ENCODE measurements at places on chromosomes 13 and 19. TPM values are rescaled to one million over a fixed set of nuclear protein-coding genes. Genes with fewer than 3 reads are reported as not detected.

Gene KCNN4
- polyA plus RNA-seq, result 2.3 TPM

- DNase-seq, result no peak
Observed at GRCh38 chr13:113879017-113879416, 15.1 kb upstream of the GAS6 start.

- no peak for DNase-seq
Observed at GRCh38 chr19:20252613-20253012, 85.6 kb downstream of the ZNF486 start.

DNA sequence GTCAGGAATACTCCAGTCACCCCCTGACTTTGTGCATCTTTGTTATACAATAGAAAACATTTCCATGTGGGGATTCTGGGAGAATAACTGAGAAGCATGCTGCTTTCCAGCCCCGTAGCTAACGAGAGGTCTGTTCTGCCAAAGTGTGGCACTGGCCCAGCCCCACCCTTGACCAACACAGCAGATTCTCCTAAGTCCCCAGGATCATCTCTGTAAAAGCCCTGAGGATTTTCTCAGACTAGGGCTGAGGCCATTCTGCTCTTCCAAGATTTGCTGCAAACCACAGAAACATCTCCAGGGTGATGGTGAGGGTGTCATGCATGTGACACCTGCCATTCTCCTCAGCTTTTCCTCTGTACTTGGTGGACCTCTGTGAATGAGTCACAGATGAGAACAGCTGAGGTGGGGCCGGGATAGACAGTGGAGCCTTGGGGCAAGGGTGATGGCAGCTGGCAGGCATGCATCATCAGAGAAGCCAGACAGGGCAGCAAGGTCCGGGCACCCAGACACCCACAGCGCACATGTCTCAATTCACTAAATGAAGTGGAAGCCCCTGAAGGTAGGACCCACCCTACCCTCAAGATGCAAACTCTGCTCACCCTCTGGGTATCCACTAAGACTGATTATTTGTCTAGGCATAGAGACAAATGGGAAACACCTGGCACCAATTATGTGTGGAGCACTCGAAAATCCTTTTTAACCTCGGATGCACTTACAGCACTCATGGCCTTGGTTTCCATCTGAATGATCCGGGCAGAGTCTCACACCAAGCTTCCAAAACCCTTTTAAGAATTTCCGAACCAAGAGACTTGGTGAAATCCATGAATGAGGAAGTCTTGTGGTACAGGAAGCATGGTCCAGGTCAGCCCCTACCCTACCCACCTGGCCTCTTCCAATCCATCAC is 20.1 kb upstream of the DOCK9 start:
- no peak for DNase-seq

DNA sequence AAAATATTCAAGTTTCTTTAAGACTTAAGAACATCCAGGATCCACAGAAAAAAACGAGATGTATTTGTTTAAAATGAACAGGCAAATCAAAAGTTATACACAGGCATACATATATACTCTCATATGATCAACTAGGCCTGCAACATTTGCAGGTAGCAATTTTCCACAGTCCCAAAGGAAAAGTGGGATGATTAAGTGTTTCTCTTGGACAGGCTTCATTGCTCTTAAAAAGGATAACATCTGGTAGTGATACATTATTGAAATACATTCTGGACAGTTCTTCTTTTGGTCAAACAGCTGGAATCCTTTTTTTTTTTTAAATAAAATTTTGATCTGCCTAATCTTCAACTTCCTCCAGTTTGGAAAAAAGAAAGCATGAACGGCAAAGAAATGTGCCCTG is 114.8 kb upstream of the TDRD3 start:
- DNase-seq, result no peak

Gene ZNF98
- polyA plus RNA-seq, result 1.0 TPM

- DNase-seq, result no peak
Observed at GRCh38 chr19:49456326-49456725, 3.3 kb downstream of the ALDH16A1 start.

DNA sequence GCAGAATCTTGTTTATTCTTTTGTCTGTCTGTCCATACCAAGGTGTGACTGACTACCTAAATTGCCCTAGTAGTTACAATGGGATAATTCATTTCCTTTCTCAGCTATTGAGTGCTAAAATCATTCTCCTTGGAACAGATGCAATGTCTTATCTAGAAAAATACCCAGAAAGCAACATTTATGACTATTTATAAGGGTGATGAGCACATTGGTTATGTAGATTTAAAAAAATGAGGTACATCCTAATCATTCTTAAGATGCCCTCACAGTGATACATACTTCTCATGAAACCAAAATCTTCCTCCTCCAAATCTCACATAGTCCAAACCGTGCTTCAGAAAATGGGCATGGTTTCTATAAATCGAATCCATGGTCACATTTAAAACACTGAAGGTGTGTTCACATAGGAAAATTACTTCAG is 11.6 kb upstream of the UBE2L5 start:
- DNase-seq, result no peak

GRCh38 chr19:39823686-39824085 is 10.3 kb downstream of the DYRK1B start:
- DNase-seq, result no peak

Gene SLC8A2
- polyA plus RNA-seq, result 0.21 TPM

Gene MYO1F
- polyA plus RNA-seq, result 12.0 TPM

- no peak for DNase-seq
Observed at GRCh38 chr13:48783695-48784230, 130.0 kb downstream of the CYSLTR2 start.

Gene ZNF285
- 11.4 TPM for polyA plus RNA-seq

DNA sequence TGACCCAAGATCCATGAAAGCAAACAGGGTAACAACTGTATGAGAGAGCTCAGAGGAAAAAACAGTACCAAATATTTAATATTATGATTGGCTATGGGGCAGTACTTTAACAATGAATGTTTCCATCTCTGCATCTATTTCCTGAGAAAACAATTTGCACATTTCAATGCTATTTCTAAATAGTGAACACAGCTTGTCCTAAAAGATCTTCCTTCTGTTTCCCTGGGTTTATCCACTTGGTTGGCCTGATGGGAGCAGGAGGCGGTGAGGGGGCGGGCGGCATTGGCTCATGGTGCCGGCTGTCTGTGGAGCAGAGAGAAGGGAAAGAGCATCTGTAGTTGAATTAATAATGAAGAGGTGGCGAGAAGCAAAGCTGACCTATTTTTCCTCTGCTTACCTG is 291.4 kb downstream of the DCLK1 start:
- DNase-seq, result no peak

DNA sequence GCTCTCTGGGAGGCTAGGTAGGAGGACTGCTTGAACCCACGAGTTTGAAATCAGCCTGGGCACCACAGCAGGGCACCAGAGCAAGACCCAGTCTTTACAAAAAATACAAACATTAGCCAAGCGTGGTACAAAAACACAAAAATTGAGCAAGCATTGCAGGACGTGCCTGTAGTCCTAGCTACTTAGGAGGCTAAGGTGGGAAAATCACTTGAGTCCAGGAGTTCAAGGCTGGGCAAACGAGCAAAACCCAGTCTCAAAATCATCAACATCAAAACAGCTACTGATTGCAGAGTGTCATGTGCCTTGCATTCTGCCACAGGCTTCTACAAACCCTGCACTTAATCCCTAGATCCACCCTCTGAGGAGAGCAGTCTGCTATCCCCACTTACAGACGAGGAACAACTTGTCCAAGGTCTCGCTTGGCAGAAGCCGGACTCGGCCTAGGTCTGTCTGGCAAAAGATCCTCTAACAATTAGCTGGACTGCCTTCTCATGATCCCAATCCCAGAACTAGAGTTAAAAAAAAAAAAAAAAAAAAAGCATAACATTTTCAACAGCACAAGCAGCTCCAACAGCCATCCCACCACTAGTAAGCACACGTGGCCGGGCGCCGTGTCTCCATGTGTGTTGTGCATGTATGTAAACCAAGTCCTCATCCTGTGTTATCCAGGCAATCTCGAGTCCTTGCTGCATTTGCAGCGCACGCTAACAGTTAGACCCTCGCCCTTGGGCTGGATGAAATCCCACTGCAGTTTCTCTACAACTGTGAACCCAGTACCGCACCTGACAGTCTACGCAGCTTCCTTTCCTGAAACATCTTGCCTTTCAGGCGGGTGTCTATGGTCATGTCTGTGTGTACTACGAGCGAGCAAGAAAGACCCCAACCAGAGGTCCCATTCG is 2.0 kb downstream of the PPP6R1 start:
- DNase-seq, result no peak

DNA sequence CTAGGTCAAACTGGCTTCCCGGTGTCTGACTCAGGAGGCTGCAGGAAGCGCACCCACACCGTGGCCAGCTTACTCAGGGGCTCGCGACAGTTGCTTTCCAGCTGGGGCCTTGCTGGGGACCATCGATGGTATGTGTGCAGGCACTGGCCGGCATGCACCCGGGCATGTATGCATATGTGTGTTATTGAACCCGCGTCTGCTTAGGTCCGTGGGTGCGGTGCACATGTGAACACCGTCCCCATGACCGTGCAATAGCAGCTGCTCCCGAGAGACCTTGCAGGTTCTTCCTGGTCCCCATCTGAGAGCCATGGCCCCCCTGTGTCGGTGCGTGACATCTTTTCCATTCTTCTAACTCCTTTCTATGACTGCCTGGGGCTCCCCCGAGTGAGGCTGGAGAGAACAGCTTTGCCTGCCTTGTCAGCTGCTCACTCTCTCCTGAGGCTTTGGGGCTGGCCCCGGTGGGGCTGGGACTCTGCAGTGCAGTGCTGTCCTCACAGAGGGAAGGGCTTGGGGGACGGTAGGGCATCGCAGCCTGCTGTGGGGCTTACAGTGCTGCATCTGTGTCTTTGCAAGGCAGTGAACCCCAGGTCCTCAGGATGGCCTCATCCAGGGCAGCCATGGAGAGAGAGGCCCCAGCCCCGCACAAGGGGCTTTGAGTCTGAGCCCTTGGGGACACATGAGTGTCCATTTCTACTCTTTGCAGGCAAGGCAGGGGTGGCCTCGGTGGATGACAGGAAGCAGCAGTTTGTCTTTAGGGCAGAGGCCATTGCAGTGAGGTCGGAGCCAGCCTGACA is 65.1 kb downstream of the CHST8 start:
- no peak for DNase-seq

Gene ZNF790
- 17.1 TPM for polyA plus RNA-seq

Gene MAP4K1
- polyA plus RNA-seq, result 2.6 TPM

Gene GNA15
- 1.0 TPM for polyA plus RNA-seq

- no peak for DNase-seq
Observed at GRCh38 chr19:5927441-5927821, 13.4 kb downstream of the CAPS start.

DNA sequence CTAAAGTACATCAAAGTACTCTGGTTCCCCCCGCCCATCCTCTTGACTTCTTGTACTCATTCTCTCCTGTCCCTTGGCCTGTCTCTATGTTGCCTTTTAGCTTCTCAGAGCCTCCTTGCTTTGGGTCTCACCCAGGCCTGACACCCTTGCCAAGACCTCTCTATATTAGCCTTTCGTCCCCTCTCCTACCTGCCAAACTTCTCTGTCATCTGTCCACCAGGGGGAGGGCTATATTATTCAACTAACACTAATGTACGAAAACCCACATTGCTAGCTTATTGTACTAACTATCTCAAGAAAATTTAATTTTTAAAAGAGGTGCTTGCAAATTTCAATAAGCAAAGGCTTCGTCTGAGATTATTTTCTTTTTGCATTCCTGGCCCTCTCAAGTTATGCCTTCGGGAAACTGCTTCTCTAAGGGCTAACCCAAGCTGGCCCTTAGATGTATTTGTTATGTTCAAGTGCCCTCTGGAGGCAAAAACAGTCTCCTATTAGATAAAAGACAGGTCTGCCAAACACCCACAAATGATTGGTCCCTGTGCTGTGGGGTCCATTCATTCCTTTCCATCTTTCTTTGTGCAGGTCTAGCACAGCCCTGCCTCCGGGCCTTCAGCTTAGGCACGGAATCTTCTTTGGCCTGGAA is 6.3 kb upstream of the MRPS31 start:
- peak; percentile 40 for DNase-seq

Gene C19orf12
- polyA plus RNA-seq, result 33.5 TPM

Gene CCNA1
- polyA plus RNA-seq, result 0.70 TPM

- no peak for DNase-seq
Observed at GRCh38 chr13:81139987-81140386, 799.1 kb upstream of the SPRY2 start.

DNA sequence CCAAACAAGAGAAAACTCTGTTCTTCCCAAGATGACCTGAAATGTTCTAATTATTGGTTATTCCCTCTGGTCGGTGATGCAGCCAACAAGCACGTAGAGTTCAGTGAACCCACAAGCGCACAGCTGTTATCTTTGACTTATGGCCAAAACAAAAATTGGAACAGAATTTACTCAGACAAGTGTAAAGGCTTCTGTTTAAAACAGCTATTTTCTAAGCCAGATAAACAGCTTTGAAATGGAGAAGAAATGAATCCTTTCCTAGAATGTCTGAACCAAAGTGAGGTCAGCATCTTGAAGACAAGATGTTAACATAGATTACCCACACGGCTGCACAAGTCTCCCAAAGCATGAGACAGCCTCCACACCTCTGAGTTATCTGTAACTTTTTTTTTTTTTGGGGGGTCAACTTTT is 669.2 kb downstream of the DIAPH3 start:
- peak; percentile 23 for DNase-seq

DNA sequence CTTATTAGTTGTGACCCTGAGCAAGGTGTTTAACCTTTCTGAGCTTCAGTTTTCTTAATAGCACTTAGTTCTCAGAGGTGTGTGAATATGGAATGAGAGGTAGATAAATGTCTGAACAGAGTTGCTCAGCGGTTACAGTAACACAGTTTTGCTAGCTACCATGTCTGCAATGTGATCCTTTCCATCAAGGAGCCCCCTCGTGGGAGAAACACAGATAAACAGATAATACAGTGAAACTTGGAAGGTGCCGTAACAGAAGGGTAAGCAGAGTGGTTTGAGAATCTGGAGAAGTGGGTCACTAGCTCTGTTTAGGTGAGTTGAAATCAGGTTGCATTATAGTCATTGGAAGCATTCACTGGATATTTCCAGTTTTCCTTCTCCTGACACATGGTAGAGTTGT is 38.9 kb downstream of the IRS2 start:
- no peak for DNase-seq

Gene CCDC70
- 0.14 TPM for polyA plus RNA-seq

GRCh38 chr19:28217022-28217421 is 995.9 kb downstream of the UQCRFS1 start:
- peak; percentile 19 for DNase-seq
